CD4-positive, alpha-beta T cell (primary cell): ENCODE measurements at places on chromosomes 4 and X.

GRCh38 chr4:7358100-7358735 lies 76.5 kb downstream of the PSAPL1 start:
- no peak for DNase-seq

- DNase-seq: no peak
Observed at GRCh38 chrX:78706071-78706470, 41.4 kb upstream of the LPAR4 start.

GRCh38 chr4:8598391-8599090 lies 6.0 kb downstream of the CPZ start:
- DNase-seq: no peak

- DNase-seq: no peak
Observed at GRCh38 chr4:132827522-132827921, 321.6 kb upstream of the PCDH10 start.

- DNase-seq: no peak
Observed at GRCh38 chrX:118222421-118222820, 105.8 kb upstream of the KLHL13 start.

DNA sequence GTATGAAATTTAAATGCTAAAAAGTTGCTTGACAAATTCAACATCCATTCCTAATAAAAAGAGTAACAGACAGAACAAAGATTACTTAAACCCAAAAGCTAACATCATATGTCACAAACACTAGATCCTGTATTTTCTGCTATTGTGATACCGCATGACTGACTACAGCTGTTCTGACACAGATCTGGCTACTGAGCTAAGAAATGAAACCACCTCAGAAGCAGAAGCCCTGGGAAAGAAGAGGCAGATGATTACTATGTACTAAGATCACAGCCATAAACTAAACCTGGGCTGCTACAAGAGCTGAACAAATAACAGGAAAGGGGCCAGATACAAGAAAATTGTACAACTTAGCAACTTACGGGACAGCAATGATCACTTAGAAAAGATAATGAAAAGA lies 9.4 kb downstream of the LETM1 start:
- no peak for DNase-seq

- DNase-seq: no peak
Observed at GRCh38 chrX:130443875-130444274, 42.1 kb downstream of the RBMX2 start.

- no peak for DNase-seq
Observed at GRCh38 chr4:10671366-10671765, 13.2 kb downstream of the CLNK start.

DNA sequence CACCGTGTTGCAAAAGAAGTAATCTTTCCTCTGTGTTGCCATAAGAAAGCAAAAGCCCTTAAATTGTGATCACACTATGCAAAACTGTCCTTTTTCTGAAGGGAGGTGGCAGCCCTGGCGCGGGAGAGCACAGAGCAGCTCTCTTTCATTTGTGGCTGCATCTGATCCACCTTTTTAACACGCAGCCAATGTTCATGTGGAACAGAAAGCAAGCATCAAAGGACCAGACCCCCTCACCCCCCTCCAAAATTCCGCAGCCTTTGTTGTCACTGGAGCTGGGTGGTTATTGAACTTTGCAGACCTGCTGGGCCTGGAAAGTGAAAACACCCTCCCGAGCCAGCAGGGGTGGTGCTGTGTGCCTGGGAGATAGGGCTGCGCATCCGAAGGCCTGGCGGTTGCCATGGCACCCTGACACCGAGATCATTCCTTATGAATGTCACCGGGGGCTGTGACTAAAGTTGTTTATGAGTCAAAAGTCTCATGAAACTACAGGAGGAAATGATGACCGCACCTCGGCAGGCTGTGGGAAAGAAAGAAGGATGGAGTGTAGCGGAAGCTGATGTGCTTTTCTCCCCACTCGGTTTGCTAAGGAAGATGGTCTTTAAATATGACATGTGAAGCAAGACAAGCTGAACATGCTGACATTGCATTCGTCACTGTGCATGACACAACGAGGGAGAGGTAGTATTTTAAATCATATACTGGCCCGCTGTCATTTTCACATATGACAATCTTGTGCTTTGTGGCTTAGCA lies 367.4 kb downstream of the UNC5C start:
- no peak for DNase-seq

DNA sequence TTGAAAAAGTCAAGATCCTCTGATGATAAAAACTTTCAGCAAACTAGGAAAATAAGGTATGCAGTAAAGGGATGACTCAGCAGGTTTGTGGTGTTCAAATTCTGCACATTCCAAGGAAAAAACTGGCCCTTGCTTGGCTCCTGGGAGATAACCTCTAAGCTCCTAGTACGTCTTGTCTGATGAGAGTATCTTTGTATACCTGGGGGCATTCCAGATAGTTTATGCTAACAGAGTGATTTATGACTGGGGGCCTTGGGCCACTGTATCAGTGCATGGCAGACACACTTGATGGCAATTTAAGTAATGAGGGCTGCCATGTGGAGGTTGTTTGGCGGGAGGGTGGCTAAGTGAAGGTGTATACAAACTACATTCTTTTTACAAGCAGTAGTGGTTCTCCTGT lies 56.9 kb downstream of the NSG1 start:
- DNase-seq: no peak
